ENCODE measurements at places on chromosomes 13 and 19.

DNA sequence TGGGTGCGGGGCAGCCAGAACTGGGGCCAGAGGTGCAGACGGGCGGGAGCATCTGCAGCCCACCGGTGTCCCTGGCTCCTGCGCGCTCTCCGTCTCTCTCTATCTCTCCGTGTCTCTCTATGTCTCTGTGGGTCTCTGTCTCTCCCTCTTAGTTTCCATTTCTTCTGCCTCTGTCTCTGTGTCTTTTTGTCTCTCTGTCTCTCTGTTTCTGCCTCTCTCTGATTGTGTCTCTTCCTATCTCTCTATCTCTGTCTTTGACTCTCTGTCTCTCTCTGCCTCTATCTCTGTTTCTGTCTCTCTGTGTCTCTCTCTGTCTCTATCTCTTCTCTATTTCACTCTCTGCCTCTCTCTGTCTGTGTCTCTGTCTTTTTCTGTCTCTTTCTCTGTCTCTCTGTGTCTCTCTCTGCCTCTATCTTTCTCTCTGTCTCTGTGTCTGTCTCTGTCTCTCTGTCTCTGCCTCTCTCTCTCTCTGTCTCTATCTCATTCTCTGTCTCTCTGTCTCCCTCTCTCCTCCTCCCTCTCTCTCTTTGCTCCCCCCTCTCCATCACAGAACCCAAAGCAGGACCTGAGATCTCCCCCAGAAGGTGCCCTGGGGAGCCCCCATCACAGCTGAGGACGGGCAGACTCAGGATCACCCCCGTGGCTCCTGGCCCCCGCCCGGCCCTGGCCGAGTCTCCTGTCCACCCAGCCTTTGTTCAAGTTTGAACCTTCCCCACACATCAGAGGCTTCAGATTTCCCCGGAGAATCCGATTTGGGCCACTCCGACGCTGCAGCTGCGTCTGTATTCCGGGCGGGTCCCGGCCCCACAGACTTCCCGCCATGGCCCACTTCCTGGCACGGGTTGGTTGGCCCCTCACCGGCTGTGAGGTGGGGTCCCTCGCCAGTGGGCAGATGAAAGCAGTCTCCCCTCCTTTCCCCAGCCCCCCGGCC lies 48.6 kb upstream of the TCF3 start:
- no peak for DNase-seq

- no peak for DNase-seq
These were observed 106.9 kb upstream of the UBL3 start for GRCh38 chr13:29957320-29957719.

GRCh38 chr13:91101381-91101780 lies 246.1 kb upstream of the MIR17HG start:
- no peak for DNase-seq

- no peak for DNase-seq
These were observed 12.7 kb downstream of the CEACAM21 start for GRCh38 chr19:41588497-41589209.

- no peak for DNase-seq
These were observed 191.5 kb upstream of the KL start for GRCh38 chr13:32824675-32825074.

DNA sequence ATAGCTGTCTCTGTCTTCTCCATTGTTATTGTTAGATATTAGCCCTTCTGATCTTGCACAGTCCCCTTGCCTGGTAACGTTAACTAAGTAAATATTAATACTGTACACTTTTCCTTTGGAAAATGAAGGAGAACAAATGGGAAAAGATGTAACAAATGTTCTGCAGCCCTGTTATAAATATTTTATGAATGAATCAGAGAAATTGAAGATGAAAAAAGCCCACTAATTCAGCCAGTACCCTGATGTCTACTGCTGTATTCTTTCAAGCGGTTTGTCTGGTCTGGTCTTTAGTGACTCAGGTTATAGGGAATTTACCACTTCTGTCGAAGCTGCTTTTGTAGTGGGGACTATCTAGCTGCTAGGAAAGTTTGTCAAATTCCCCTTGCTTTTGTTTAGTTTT lies 121.0 kb downstream of the COG6 start:
- no peak for DNase-seq

- DNase-seq = no peak
These were observed 22.8 kb downstream of the SYDE1 start for GRCh38 chr19:15129856-15130585.

DNA sequence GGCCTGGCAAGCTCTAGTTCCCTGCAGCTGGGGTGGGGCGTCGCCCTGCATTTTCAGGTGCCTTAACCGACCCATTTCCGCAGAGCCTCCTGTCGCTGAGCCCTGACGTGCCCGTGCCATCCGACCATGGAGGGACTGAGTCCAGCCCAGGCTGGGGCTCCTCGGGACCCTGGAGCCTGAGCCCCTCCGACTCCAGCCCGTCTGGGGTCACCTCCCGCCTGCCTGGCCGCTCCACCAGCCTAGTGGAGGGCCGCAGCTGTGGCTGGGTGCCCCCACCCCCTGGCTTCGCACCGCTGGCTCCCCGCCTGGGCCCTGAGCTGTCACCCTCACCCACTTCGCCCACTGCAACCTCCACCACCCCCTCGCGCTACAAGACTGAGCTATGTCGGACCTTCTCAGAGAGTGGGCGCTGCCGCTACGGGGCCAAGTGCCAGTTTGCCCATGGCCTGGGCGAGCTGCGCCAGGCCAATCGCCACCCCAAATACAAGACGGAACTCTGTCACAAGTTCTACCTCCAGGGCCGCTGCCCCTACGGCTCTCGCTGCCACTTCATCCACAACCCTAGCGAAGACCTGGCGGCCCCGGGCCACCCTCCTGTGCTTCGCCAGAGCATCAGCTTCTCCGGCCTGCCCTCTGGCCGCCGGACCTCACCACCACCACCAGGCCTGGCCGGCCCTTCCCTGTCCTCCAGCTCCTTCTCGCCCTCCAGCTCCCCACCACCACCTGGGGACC lies 1.2 kb downstream of the ZFP36 start:
- DNase-seq = peak; percentile 49

GRCh38 chr19:2627855-2628254 lies 74.6 kb downstream of the GNG7 start:
- DNase-seq = no peak

DNA sequence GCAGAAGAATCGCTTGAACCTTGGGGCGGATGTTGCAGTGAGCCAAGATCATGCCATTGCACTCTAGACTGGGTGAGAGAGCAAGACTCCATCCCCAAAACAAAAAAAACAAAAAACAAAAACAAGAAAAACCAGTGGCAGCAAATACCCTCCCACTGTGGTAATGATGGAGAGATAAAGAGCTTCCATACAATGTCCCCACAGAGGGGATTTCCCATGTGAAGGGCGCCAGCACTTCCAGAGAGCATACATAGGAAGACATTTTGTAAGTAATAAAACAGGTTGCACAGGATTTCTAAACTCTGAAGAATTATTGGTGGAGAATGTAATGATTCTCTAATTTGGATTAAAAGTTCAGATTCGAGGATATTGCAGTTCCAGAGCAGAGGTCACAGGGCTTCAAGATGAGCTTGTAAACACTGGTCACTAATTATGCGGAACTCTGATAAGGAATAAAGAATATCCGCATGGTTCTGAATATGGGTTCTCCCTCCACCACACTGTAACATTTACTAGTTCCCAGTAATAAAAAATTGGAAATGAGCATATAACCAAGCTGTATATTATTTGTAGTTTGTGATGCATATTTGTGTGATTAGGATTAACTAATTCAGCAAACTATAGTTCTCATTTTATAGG lies 290.1 kb upstream of the SLC10A2 start:
- no peak for DNase-seq

GRCh38 chr19:15449620-15450527 lies at the start of gene WIZ:
Gene WIZ, minus strand, starts transcription at chr19:15449956. Its CDS starts 1,649 bp downstream, at chr19:15448307.
- peak; percentile 81 for DNase-seq

- peak; percentile 61 for DNase-seq
These were observed 11.8 kb downstream of the LRRC4B start for GRCh38 chr19:50556282-50557008.

- DNase-seq = no peak
These were observed 26.3 kb downstream of the DNMT1 start for GRCh38 chr19:10168386-10168948.

GRCh38 chr13:80362481-80362880 lies 21.6 kb upstream of the SPRY2 start:
- no peak for DNase-seq

DNA sequence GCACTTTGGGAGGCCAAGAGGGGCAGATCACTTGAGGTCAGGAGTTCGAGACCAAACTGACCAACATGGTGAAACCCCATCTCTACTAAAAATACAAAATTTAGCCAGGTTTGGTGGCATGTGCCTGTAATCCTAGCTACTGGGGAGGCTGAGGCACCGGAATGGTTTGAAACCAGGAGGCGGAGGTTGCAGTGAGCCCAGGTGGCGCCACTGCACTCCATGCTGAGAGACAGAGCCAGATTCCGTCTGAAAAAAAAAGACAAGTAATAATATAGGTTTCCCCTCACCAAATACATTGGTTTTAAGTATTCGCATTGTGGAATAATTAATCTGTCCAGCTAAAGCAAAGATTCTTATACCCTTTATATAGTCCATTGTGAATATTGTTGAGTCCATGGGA lies 1544.6 kb downstream of the OLFM4 start:
- no peak for DNase-seq

DNA sequence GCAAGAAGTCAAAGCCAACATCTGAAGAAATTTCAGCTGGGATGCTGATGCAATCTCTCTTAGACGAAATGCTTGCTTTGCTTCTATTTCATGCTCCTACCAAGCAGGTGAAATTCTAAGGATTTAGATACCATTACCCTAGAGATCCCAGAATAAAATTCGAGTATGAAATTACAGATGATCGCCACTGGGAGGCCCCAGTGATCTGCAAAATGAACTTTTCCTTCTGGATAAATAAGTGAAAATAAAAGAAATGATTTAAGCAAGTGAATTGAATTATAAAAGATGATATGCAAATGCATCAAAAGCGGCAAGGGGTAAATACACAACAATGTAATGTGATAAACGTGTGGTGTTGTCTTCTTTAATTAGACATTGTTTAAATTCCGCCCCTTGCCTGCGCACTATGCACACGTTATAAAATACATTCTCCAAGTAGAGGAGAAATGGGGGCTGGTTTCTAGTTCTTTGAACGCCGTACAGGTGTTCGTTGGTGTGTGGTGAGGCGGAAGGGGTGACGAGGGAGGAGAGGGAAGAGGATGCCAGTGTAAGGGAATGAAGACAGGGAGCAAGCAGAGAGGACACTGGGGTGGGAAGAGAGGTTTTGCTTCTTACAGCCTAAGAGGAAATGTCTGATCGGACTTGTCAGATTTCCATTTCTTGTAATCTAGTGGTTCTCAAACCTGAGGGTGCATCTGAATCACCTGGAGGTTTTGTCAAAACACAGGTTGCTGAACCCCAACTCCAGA lies 58.0 kb downstream of the ERCC5 start:
- DNase-seq = no peak

- DNase-seq = no peak
These were observed 1.7 kb upstream of the ERVV-1 start for GRCh38 chr19:53012006-53012405.

- no peak for DNase-seq
These were observed 209.1 kb upstream of the STARD13 start for GRCh38 chr13:33494596-33495204.

- DNase-seq = no peak
These were observed 14.4 kb upstream of the TPM4 start for GRCh38 chr19:16061943-16062342.

GRCh38 chr13:107716241-107716640 lies 499.1 kb downstream of the LIG4 start:
- no peak for DNase-seq

DNA sequence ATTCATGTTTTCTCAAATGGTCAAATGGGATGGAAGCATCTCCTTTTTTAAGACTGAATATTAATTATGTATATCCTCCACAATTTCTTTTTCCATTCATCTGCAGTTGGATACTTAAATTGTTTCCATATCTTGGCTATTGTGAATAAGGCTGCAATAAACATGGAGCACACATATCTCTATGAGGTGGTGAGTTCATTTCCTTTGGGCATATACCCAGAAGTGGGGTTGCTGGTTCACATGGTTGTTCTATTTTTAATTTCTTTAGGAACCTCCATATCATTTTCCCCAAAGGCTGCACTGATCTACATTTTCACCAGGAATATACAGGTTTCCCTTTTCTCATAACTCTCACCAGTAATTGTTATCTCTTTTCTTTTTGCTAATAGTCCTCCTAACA lies 566.3 kb downstream of the KCTD12 start:
- DNase-seq = no peak

DNA sequence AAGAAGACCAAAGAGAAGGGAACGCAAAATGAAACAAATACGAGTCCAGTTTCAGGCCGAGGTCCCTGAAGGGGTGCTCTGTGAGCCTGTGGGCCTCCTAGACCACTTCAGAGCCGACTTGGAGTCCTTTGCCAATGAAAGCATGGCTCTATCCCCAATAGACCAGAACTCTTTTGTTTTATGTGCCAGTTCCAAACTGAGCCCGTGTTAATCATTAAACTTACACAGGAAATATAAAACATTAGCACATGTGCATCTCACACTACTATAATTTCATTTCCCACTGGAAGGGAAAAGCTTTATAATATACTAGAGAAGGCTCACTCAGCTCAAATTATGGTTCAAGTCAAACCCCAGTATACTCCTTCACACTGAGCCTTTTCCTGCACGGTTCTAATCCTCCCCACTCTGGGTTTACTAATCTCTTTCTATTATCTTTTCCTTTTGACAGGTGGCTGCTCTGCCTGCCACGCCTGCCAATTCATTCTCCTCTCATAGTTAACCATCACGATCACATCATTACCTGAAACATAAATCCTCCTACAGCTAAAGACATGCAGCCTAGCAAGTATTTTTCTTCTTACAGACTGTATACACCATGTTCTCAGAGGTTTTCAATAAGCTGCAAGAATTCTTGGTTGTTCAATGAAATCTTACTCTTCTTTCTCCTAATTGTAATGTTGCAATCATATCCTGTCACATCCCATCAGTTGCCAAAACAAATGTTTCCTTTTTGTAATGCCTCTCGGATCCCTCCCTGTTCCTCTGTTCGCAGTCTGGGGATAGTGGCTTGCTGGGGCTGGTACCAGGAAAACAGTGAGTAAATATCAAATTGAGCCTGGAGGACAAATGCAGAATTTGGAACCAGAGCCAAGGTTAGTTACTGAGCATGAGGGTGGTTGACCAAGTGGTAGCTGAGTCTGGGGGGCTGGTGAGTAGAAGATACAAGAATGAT lies 18.8 kb upstream of the WASF3 start:
- DNase-seq = no peak

DNA sequence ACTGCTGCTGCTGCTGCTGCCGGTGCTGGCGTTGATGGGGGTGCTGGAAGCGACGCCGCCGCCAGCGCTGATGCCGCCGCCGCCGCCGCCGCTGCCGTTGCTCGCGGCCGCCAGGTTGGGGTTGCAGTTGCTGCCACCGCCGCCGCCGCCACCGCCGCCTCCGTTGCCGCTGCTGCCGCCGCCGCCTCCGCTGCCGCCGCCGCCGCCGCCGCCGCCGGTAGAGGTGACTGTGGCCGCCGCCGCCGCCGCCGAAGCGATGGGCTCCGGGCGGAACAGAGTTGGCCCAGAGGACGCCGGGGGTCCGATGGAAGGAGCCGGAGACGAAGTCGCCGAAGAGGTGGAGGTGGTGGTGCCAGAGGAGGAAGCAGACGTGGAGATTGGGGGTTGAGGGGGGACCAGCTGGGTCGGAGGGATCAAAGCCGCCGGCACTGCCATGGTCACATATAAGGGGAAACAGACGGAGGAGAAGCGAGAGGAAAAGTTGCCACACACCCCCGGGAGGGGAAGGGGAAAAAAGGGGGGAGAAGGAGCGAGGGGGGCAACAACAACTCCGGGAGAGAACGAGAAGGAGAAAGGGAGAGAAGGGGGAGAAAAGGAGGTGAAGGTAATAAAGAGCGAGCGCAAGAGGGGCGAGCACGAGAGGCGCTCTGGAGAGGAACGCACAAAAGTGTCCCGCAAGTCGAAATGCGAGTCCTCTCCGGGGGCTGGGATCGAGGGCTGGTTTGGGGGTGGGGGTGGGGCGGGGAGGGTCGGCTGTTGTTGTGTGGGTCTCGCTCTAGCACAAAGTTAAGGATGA lies 471 bp downstream of the DACH1 start:
- DNase-seq = no peak

Measured in T-helper 17 cell (primary cell).